GOT3 (cell line): ENCODE measurements at places on chromosomes 4 and X.

DNA sequence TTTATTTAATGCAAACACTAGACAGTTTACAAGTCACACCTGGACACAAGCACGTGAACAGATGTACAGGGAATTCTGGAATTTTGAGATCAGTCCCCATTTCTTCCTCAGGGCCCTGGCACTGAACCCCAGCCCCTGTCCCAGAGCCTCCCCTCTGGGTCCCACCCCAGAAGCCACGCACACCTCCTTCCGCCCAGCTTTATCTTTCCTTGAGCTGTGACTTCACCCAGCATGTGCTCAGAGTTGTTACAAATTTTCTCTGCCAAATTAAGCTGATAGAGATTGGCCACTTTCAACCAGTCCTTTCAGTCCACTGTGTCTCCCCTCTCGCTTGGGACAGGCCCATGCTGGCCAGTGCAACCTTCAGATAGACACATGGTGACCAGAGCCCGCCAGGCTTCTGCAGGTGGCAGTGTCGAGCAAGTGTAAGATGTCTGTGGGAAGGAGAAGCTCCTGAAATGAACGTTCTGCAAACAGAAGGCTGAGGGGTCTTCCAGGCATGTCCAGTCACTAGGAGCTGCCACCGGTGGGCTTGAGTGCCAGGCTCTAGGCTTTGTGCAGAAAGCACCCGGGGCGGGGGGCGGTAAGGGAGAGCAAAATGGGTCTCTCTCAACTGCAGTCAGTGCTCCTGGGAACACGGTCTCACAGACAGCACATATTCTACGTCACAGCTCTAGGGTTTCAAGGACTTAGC, 73.3 kb downstream of the MTMR1 start:
- no peak for DNase-seq

GRCh38 chr4:16897991-16898827, at the start of gene LDB2:
TSS of gene LDB2 (minus strand) at chr4:16898645.
- no peak for DNase-seq

GRCh38 chr4:61201561-61201960, 1.4 kb downstream of the ADGRL3 start:
- DNase-seq = no peak

GRCh38 chr4:150694438-150694837, 112.5 kb downstream of the MAB21L2 start:
- DNase-seq = no peak

- no peak for DNase-seq
Observed at GRCh38 chr4:94307231-94307871, 35.3 kb downstream of the HPGDS start.

DNA sequence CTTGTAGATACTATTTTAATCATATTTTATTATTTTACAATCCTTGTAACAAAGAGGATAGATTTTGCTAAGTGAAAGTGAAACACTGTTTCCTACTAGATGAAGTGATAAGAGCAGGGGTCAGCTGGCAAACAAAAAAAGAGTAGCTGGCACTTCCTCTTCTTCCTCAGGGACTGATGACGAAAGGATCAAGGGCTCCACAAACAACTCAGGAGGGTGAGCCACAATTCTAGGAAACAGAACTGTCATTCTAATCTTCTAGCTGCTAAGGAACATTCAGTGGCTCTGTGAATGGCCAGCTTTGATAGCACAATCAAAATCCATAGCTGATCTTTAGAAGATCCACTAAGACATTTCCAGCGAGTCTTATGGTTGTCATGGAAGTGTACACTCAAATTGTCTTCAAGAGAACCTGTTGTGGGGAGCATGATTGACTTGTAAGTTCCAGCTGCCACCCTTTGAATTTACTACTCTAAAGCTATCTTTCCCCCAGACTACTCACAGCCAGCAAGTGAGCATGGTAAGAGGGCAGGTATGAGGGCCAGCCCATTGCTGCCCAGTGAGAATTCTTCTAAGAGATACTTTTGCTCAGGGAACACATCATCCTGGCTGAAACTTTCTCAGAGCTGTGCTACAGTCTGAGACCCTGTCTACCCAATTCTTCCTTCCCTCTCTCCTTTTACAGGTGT, 275.7 kb upstream of the RASGEF1B start:
- no peak for DNase-seq

DNA sequence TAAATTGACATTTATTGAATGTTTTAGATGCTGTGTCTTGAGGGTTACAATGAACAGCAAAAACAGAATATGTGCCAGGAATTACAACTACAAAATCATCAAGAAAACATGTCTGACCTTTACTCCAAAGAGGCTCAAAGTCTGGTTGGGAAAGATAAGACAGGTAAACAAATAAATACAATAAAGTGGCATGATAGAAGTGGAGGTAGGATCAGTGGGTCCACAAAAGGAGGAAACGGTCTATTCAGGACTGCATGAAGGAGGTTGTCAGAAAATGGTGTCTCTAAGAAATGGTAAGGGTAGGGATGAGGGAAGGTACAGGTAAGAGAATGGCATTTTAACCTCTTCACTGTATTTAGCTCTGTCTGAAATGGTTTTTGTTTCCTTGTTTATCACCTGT, 3.8 kb downstream of the ARHGEF38 start:
- DNase-seq = no peak

DNA sequence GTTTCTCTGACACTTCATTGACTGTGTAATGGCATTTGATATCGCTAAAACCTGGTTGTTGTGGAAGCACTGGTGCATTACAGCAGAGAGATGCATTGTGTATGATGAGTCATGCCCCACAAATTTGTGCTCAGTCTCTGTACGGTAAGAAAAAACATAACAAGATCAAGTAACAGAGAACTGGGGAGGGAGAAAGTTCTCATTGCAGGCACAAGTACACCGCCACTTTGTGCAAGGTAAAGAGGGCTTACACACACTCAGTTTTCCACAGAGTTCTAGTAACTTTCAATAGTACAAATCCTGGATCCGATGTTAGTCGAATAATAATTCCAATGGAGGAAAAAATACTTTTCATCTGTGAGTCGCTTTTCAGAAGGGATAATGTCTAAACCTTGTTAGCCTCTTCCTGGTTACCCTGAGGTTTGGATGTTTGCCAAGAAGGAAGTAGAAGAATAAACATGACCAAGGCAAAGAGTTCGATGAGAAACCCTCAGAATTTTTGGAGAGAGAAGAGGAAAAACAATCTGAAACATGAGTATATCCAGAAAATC, 512.5 kb upstream of the SLIT2 start:
- DNase-seq = no peak

DNA sequence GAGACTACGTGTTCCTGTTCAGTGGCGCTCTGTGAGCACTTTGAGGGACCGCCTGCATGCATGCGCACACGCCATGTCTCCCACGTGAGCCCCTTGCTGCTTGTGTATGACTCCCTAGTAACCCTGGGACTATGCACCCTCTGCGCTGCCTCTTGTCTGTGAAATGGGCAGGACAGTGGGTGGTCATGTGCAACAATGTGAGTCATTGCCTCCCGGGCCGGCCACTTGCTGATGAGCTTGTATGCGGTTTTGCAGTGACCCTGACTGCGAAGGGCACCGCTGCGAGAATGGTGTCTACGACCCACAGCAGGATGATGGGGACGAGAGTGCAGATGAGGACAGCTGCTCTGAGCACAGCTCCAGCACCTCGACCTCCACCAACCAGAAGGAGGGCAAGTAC, 61.4 kb downstream of the TNIP2 start:
- DNase-seq = no peak

GRCh38 chr4:122666527-122667245, 45.8 kb upstream of the IL21 start:
- no peak for DNase-seq

DNA sequence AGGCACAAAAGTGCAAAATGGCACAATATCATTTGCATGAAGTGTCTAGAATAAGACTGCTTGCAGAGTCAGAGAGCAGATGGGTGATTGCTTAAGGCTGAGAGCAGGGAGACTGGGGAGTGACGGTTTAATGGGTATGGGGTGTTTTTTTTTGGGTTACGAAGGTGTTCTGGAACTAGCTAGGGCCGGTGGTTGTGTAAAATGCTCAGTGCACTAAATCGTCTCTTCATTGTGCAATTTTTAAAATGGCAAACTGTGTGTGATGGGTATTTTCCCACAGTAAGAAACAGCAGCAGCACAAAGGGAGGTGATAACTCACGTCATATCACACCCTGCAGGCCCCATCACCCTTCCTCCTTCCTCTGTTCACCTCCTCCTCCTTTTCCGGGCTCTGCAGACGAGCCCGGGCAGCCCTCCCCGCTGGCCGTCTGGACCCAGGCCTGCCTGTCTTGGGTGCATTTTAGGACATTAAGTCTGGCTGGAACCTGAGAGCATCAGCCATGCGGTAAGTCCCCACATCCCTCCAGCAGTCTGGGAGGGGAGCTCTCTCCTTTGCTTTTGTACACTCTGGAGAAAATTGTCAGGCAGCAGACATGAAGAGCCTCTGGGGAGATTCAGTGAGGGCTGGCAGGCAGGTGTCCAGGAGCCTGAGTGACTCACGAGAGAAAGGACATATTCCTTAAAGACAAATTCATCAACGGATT, 42.7 kb downstream of the ASMT start:
- DNase-seq = no peak

DNA sequence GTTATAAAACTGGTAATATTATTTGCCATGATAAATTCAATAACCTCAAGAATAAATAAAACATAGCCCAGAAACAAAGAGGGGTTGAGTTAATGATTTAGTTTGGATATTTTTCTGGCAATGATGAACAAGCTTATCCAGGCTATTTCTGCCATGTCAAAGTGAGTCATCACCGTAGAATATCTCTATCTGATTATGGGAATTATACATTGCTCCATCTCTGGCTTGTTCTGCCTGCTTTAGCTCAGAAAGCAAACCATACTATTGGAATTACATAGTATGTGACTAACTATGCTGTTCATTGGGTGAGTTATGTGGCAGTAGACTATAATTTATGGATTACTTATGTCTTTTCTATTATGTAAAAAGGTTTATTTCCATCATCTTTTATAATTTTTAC, 680.1 kb upstream of the AADAT start:
- DNase-seq = no peak

DNA sequence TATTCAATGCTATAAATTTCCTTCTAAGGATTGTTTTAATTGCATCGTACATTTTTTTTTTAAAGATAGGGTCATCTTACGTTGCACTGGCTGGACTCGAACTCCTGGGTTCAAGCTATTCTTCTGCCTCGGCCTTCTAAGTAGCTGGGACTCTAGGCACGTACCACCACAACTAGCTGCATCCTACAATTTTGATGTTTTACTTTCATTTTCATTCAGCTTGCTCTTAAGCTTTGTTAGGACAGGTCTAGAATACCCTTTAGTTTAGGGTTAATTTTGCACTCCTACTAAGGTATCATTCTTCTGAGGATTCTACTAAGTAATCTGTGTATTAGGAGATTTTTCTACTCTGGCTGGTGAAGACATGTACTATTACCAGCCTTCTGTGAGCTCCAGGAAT, 50.2 kb upstream of the C1GALT1C1 start:
- no peak for DNase-seq

GRCh38 chrX:16892504-16893362, 22.6 kb upstream of the RBBP7 start:
- DNase-seq = peak; percentile 18

DNA sequence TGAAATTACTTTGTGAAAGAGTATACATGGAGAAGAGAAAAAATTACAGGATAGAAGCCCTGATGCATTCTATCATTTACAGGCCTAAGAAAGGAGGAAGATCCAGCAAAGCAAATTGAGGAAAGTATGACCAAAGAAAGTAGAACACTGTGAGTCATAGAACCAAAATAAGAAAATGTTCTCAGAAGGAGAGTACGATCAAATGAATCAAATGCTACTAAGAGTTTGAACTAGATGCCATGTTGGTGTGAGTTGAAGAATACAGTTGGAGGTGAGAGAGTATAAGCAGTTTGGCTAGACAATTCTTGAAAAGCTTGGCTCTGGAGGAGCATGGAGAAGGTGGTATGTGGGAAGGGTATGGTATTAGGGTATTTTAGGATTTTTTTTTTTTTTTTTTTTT, 161.8 kb downstream of the RPA4 start:
- no peak for DNase-seq

DNA sequence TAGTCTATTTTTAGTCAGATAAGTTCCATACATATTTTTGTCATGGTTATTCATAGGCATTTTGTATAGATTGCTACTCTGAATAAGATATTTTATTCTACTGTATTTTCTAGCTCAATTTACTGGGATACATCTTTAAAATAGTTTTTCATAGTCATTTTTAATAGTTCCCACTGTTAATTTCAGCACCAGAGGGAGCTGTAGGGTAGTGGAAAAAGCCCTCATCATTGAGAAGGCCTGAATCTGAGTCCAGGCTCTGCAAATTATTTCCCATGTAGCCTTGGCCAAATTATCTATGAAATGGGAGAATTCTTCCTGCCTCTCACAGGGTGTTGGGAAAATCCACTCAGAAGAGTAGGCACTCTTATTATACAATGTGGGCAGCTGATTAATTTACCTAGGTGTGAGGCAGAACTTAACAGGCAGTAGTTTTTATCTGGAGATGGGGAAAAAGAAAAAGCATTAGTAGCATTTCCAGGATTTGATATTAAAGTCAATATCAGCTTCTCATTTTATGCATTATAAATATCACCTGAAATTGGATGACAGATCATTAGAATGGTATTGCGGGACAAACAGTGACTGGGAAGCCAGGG, 102.9 kb upstream of the PAQR3 start:
- DNase-seq = no peak

- DNase-seq = no peak
Observed at GRCh38 chrX:39519566-39520301, 578.0 kb downstream of the BCOR start.

GRCh38 chrX:130034178-130034577, 51.7 kb downstream of the BCORL1 start:
- no peak for DNase-seq

- DNase-seq = peak; percentile 3
Observed at GRCh38 chr4:81565142-81565870, 93.6 kb upstream of the RASGEF1B start.

DNA sequence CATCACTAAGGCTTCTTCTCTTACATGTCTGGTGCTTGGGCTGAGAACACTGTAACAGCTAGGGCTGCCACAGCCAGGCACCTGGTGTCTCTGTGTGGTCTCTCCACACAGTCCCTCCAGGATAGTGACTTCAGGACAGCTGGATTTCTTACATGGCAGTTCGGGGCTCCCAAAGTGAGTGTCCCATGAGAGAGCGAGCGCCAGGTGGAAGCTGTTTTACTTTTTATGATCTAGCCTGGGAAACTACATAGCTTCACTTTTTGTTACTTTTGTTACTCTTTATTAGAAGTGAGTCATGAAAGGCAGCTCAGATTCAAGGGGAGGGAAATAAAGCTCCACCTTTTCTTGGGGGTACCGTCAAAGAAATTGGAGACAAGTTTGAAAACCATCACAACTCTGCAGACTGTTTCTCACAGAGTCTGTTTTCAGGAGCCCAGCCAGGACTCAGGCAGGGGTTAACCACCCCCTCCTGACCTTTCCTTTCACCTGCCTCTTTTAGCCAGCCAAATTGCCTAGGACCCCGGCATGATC, 373.0 kb downstream of the MID1IP1 start:
- no peak for DNase-seq

GRCh38 chrX:154738011-154738738, 12.7 kb downstream of the GAB3 start:
- no peak for DNase-seq

DNA sequence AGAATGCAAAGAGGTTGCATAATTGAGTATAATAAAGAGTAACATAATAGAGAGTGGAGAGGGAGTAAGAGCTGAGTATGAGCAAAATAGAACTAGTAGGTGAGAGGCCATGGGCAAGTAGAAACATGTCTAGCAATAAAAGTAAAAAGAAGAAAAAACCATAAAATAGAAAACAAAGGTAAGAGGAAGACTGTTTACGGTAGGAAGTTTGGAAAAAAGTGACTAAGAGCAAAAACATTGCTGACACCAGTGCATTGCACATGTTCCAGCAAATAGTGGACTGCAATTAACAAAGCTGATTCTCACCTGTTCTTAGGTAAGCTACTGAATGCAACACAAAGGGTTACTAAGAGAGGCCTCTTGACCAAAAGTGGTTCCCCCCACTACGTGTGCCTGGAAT, 202.9 kb downstream of the TEX13A start:
- DNase-seq = no peak
